ENCODE measurements at places on chromosomes 4 and X. TPM values are rescaled to one million over a fixed set of nuclear protein-coding genes. Genes with fewer than 3 reads are reported as not detected.

DNA sequence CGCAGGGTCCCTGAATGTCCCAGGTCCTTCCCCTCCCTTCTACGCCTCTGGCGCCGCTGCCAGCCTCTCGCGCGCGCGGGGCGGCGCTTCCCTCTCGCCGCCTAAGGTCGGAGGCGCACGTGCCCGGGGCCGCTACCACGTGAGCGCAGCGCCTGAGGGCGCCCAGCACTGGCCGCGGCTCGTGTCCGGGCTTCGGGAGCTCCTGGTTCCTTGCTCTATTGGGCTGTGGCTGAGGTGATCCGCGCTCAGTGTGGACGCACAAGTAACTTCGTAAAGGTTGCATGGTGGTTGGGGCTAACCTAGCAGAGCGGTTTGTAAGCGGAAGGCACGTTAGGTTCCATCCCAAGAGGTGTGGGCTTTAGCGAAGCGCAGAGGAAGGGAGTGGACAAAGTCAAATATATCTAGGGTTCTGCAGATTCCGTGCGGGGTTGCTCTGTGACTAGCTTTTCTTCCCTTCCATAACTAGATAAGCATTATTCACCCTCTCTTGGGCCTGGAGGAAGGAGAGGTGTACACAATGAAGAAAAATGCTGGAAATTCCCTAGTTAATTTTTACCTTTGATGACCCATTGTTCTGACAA lies 1.8 kb downstream of the TLL1 start:
- no peak for DNase-seq

DNA sequence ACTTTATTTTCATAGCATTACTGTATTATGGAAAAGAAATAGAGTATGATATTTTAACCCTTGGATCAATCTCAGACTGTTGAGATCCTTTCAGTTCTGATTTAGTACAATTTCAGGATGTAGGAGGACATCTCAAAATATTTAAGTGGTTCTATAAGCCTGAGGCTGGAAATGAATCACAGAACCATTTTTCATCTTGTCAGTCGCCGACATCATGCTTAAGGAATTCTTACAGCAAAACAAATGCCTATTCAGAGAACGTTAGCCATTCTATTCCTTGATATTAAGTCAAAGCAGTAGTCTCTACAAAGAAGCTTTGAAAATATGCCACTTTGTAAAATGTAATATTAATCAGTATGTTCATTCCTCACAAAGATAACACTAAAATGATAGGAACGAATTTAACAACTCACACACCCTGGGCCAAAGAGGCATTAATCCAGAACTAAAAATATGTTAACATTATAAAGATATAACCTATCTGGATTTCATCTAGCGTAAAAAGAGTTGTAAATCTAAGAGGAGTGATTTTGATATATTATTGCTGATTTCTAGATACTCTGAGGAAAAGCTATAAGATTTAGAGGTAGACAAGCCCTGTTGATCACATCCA lies 152.0 kb downstream of the GASK1B start:
- no peak for DNase-seq

Gene AFM
- not detected for polyA plus RNA-seq

Gene SATL1
- 0.05 TPM for polyA plus RNA-seq

Data from K562 (cell line).